ENCODE measurements at places on chromosomes 6 and 20.

- no peak for DNase-seq
Observed at GRCh38 chr6:7649037-7649810, 59.2 kb downstream of the SNRNP48 start.

- no peak for DNase-seq
Observed at GRCh38 chr6:48825501-48826151, 637.4 kb downstream of the MMUT start.

GRCh38 chr6:68657374-68658139 lies 22.5 kb downstream of the ADGRB3 start:
- DNase-seq: no peak

DNA sequence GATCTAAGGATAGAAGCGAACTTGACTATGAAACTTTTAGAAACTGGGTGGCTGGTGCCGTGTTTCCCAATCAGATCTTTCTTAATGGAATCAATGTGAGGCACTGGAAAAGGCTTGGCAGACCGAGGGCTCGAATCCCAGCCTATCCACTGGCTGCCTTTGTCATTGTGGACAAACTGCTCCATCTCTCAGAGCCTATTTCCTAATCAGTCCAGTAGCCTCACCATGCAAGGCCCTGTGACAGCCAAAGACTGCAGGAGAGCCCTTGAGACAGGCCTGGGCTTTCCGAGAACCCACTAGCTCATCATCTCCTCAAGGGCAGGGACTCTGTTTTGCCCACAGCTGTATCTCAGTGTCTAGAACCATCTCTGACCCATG lies 43.4 kb downstream of the SPDEF start:
- DNase-seq: no peak

- DNase-seq: no peak
Observed at GRCh38 chr6:149265945-149266344, 51.6 kb upstream of the TAB2 start.

GRCh38 chr20:16158976-16159286 lies 414.3 kb downstream of the KIF16B start:
- DNase-seq: no peak

DNA sequence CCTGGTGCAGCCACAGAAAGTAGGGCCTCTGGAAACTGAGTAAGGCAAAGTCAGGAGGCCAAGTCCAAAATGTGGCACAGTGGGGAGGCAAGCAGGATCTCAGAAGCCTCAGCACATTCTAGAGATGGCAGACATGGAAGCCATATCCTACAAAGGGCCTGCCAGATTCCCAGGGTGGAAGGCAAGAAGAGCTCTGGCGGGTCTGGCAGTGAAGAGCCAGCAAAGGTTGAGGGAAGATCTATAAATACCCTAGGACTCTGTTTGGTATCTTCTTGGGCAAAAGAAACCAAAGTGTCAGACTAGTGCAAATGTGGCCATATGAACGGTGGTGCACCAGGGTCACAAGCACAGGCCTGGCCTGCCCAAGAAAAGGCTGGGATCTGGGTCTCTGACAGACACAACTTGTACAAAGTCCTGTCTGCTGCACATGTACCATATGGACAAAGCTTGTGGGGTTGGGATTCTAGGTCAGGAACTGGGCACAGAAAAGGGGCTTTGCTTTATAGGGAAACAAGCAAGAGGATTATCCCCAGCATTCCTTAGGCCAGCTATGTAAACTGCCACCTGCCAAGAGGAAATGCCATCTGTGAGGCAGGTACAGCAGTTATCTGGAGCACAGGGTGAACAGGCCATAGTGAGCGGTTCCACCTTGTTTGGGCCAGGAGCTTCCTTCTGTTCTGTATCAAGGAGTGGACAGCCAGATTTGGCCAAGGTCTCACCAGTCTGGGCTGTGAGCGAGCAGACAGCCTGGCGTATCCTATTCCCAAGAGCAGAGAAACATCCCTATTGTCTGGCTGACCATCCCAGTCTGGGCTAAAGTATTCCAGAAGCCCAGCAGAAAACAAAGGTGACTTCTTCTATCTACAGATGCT lies 36.3 kb upstream of the SLC4A11 start:
- DNase-seq: no peak

GRCh38 chr20:1761598-1761997 lies 104.0 kb upstream of the SIRPG start:
- no peak for DNase-seq

GRCh38 chr6:28719275-28719940 lies 193.7 kb downstream of the GPX5 start:
- no peak for DNase-seq

DNA sequence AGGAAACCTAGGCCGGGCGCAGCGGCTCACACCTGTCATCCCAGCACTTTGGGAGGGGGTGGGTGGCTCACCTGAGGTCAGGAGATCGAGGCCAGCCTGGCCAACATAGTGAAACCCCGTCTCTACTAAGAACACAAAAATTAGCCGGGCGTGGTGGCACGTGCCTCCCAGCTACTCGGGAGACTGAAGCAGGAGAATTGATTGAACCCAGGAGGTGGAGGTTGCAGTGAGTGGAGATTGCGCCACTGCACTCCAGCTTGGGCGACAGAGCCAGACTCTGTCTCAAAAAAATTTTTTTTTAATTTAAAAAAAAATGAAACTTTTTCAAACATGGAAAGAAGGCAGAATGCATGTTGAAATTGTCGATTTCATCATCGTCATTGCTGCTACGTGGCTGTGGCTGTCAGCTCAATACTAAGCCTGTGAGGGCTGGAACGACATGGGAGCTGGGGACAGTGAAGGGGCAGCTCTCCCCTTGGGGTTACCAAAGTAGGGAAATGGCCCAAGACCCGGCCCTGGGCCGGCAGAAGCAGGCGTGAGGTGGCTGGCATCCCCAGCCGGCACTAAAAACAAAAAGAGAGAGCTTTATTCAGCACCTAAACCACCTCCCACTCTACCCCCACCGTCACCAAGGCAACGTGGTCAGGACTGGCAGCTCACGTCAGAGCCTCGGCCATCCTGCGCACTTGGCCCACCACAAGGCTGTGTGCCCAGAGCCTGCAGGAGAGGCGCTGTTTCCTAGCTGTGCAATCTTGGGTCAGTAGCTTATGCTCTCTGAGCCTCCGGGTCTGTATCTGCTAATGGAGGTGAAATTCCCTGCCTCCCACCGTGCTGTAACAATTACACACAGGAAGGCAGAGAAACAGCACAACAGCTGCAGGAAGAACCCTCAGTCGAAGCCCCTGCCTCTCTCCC lies 30.8 kb downstream of the AGPAT4 start:
- DNase-seq: no peak

DNA sequence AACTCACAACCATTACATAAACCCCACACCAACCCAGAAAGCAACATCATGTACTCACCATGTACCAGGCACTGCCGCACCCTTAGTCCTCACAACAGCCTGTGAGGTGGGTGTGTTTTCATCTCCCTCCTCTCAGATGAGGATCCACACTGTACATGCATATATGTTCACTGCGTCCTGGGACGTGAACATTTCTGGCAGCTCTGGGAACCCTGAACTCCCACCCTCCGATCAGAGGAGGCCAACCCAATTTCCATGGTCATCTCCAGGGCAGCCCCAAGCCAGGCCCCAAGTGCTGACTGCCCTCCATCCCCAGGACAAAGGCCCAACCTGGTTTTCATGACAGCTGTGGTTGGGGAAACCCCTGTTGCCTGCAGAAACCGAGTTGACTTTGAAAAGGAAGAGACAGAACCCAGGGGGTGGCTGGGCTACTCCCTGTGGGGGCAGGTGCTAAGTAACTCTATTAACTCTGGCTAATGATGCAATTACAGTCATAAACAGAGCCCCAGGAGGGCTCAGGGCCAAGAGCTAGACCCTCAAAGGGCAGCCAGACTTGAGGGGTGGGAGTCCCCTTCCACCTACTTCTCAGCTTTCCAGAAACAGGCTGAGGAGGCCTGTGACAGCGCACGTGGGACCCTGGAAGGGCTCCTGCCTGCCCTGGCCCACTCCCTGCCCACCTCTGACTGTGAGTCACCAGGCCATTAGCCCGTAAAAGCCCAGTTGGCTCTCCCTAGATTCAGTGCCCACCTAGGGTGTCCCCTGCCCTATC lies 2.6 kb downstream of the TFEB start:
- DNase-seq: no peak

DNA sequence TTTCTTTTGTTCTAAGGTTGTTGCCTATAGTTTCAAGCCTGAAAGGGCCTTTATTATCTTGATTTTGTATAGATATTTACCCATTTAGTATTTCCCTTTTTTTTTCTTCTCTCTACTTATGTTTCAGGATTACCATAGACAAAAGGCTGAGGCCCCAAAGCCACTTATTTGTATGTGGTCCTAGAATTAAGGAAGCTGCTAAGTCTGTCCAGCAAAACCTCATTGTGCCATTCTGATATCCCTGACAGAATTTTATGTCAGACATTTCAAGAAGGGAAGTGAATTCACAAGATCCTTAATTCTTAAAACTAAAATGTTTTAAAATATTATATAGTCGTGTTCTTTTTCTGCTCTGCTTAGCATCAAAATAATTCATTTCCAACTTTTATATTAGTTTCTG lies 6.9 kb downstream of the HAO1 start:
- DNase-seq: no peak

DNA sequence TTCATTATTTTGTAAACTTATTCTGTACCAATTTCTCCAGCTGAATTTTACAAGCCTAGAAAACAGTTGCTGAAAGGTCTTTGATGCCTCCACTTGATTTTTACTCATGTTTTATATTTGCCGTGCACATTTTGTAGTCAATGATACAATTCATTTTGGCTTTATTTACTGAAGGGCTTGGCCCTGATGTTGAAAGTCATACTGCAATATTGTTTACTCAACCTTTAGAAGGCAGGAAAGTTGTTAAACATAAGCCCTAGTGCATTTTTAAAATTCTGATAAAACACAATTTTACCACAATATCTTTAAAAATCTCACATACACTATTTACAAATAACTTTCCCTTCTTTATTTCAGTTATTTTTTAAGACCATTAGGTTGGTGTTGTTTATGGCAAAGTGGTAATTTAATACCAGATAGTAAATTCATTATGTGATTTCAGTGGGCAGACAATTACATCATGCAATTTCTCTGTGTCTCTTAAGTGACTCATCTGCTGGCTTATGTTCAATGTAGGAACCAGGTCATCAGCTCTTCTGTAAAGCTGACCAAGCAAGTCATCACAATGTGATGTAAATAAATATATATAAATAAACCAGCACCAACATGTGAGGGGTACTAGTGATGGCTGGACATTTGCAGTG lies 121.1 kb upstream of the SLC35B3 start:
- DNase-seq: no peak

GRCh38 chr6:108947114-108947854 lies 99.1 kb downstream of the ARMC2 start:
- DNase-seq: no peak

- DNase-seq: no peak
Observed at GRCh38 chr6:169074526-169074925, 179.1 kb downstream of the THBS2 start.

GRCh38 chr20:10676518-10676917 lies 2.7 kb upstream of the JAG1 start:
- DNase-seq: no peak

GRCh38 chr20:32580970-32581838 lies 3.9 kb downstream of the NOL4L start:
- DNase-seq: no peak

GRCh38 chr20:54646156-54646517 lies 170.7 kb downstream of the DOK5 start:
- no peak for DNase-seq

- no peak for DNase-seq
Observed at GRCh38 chr6:47066418-47066817, 24.3 kb upstream of the ADGRF1 start.

- no peak for DNase-seq
Observed at GRCh38 chr20:50243610-50244351, 53.2 kb downstream of the CEBPB start.

DNA sequence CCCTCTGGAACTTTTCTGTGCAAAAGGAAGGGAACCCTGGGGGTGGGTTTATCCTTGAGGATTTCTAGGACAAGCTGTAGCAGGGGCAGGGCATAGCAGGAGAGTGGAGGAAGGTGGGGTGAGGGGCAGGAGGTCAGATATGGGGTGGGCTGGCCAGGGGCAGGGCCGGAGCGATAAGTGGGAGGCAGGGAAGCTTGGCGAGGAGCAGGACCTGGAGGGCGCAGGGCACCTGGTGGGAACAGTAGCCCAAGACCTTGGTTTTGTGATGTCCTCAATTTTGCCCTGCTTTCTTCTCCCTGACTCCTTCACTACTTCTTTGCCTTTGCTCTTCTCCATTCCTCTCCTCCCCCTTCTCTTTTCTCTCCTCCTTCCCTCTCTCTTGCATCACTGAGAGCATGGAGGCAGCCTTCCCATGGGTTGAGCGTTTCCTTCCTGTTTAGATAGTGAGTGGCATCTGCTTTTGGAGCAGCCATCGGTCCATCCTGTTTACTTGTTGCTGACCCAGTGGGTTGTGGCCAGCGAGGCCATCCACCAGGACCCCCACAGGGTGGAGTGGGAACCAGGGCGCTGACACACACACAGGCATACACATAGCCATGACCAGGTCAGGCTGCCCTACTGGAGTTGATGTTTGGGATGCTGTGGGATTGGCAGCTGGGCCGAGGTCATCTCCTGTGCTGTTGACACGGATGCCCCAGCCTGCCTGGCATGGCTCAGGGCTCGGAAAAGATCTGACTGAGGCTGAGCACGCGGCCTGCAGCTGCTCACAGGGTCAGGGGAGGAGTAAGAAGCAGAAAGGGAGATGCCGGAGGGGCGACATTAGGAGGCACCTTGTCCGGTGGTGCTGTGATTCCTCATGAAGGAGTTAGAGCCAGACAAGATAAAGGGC lies 121.0 kb upstream of the RNF24 start:
- DNase-seq: no peak

DNA sequence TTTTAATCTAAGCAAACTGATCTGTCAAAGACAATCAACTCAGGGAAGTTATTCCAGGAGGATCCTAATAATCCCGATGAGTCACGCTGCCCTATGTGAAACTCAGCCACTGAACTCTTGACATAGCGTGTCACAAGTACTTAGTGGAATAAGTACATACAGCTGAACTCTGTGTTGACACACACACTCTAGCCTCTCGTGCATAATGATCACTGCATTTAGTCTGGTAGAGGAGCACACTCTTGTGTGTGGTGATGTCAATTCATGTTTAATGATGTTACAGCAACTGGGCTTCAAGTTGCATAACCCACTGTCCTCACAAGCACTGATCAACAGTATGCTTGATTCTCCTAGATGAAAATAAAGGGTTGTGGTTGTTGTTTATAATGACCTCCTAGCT lies 148.3 kb downstream of the HACE1 start:
- peak; percentile 57 for DNase-seq

GRCh38 chr6:165762876-165763275 lies 99.8 kb upstream of the PDE10A start:
- no peak for DNase-seq

- no peak for DNase-seq
Observed at GRCh38 chr6:110720066-110720465, 95.2 kb downstream of the CDK19 start.

- DNase-seq: no peak
Observed at GRCh38 chr6:72769459-72770125, 147.7 kb downstream of the KCNQ5 start.
